ENCODE measurements at places on chromosomes 1 and 21.

- DNase-seq, result no peak
These were observed 267.6 kb upstream of the SGIP1 start for GRCh38 chr1:66266350-66266749.

- no peak for DNase-seq
These were observed 10.8 kb upstream of the CSF3R start for GRCh38 chr1:36493524-36493923.

DNA sequence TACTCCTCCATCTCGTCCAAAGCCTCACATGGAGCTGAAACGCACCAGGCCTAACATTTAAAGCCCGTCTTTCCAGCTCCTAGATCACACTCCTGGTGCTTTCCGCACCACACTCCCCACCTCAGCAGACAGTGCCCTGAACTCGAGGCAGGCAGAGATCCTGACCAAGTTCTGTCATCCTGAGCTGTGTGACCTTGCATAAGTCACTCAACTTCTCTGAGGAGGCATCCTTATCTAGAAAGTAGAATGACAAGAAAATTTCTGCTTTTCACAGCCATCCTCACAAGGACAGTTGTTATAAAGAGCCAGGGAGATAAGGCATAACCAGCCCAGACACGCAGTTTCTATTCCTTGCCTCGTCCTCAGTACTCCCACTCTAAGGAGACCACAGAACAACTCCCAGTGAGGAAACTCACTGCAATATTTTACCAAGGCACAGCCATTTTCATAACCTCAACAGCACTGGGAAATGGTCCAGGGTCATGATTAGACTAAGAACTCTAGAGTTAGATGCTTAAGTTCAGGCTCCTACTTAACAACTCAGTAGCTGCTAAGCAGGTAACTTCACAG, 3.1 kb downstream of the LRP8 start:
- no peak for DNase-seq

- no peak for DNase-seq
These were observed 139.2 kb upstream of the COL11A1 start for GRCh38 chr1:103247517-103247916.

- DNase-seq, result no peak
These were observed 8.7 kb downstream of the IFNLR1 start for GRCh38 chr1:24178407-24178806.

- DNase-seq, result no peak
These were observed 138.6 kb upstream of the EDN2 start for GRCh38 chr1:41622859-41623732.

GRCh38 chr1:246577082-246577719, 10.9 kb downstream of the CNST start:
- DNase-seq, result no peak

GRCh38 chr1:31632649-31633048, 12.0 kb downstream of the PEF1 start:
- no peak for DNase-seq

DNA sequence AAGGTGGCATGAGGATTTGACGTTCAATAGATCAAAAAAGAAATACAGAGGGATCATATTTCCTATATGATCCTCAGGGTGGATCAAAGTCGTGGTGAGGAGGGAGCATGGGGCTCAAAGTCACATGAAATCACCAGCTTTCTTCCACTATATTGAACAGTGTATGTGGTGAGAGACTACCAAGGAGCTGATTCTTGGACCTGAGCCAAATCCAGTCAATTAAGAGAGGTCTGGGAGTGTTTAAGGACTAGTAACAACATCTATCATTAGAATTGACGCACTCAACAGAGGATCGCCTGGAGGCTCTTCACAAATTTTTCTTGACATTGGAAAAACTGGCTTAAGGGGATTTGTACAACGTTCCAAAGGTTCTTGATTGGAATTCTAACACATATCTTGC, 267.7 kb upstream of the PROX1 start:
- no peak for DNase-seq

- no peak for DNase-seq
These were observed 54.5 kb upstream of the RAP1A start for GRCh38 chr1:111565079-111565478.

GRCh38 chr1:236638945-236639344, 34.6 kb upstream of the HEATR1 start:
- no peak for DNase-seq

DNA sequence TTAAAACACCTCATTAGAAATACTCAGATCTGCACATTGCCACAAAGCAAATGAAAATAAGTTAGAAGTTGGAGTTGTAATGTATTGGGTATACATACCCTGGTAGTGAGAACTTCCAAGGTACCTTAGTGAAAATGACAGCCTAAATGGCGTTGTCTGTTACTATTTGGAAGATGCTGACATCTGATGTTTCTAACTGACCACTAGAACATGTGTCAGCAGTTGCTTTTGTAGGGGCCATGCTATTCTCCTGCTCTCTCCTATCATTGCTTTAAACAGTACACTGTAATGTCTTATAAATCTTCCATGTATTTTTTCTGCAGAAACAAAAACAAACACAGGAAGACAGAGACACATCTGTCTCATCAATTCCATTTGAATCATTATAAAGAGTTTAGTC, 40.1 kb downstream of the LAMC1 start:
- no peak for DNase-seq

DNA sequence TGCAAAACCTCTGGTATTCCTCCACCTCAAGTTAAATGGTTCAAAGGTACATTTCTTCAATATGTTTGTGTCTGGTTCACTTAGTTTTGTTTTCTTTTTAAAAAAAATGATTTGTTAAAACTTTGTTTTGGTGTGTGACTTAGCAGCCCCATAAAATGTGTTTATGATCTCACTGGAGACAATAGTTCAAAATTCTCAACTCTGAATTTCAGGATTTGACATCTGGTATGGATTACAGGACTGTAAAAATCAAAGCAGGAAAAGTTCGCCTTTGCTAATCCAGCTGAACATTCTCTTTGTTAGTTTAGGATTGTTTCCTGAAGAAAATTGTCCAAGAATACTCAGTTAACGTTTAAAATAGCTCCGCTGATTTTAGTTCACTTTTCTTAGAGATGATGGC, 231.7 kb downstream of the HMCN1 start:
- DNase-seq, result no peak

DNA sequence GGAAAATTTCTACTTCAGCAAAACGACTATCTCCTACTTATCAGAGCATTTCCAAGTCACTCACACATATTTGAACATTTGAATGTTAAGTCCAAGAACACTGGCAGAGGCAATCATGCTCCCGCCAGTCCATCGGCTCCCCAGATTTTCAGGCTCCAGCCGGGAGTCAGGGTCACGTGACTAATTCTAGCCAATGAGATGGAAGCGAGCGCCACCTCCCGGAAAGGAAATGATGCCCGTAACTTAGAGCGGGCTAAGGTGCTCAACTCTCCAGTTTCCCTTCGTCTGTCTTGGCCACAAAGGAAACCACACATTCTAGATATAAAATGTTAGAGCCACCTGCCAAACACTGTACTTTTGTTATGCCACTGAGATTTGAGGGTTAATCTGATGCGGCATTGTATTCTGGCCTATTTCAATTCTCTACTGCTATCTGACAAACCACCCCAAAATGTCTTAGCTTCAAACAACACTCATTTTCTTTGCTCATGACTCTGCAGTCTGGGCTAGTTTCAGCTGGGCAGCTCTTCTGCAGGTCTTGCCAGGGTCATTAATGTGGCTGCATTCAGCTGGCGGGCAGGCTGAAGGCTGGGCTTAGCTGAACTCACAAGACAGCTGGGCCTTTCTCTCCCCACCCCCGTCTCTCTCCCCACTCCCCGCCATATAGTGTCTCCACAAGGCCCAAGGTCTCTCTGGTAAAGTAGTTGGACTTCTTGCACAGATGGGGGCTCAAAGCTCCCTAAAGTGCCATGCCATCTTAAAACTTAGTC, 16.5 kb upstream of the LHX4 start:
- no peak for DNase-seq

GRCh38 chr1:32063261-32063681, 9.5 kb upstream of the TMEM39B start:
- DNase-seq, result no peak

GRCh38 chr1:71625004-71625403, 544.2 kb upstream of the ZRANB2 start:
- no peak for DNase-seq

- DNase-seq, result no peak
These were observed 85.5 kb downstream of the CLIC4 start for GRCh38 chr1:24830680-24831272.

- DNase-seq, result no peak
These were observed 44.3 kb downstream of the TMEM51 start for GRCh38 chr1:15197591-15198447.

DNA sequence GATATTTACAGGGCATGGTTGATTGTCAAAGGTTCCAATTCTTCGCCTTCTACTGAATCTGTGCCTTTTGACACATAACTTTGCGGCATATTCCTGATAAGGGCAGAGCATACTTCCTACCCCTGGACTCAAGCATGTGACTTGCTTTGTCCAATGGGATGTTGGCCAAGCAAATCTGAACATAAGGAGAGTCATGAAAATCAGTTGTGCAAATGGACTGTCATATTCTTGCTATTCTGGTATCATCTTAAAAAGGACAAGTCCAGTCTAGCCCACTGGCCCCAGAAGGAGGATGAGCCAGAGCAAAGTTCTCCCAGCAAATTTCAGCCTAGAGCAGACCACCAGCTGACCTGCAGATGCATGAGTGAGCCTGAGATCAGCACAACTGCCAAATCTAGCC, 41.0 kb upstream of the MUTYH start:
- no peak for DNase-seq

- no peak for DNase-seq
These were observed 177.9 kb downstream of the CLIC6 start for GRCh38 chr21:34846601-34847112.

GRCh38 chr1:87329526-87330056, 911 bp downstream of the LMO4 start:
- no peak for DNase-seq

- DNase-seq, result no peak
These were observed 105.6 kb upstream of the GCLM start for GRCh38 chr1:94014635-94015488.

- no peak for DNase-seq
These were observed 198.9 kb downstream of the HS2ST1 start for GRCh38 chr1:87113313-87113712.

- DNase-seq, result no peak
These were observed 54.6 kb downstream of the CDC7 start for GRCh38 chr1:91555074-91555730.

DNA sequence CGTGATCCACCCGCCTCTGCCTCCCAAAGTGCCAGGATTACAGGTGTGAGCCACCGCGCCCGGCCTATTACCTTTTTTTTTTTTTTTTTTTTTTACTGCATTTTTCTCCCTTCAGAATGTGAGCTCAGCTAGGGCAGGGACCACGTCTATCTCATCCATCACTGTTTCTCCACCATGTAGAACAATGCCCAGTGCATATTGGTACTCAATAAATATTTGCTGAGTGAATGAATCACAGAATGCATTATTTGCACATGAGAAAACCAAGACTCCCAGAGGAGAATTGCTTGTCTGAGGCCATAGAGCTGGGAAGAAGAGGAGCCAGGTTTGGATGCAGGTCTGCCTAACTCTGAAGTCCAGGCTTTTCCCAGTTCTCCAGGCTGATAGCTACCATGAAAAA, 8.2 kb upstream of the SLC9A1 start:
- DNase-seq, result no peak

DNA sequence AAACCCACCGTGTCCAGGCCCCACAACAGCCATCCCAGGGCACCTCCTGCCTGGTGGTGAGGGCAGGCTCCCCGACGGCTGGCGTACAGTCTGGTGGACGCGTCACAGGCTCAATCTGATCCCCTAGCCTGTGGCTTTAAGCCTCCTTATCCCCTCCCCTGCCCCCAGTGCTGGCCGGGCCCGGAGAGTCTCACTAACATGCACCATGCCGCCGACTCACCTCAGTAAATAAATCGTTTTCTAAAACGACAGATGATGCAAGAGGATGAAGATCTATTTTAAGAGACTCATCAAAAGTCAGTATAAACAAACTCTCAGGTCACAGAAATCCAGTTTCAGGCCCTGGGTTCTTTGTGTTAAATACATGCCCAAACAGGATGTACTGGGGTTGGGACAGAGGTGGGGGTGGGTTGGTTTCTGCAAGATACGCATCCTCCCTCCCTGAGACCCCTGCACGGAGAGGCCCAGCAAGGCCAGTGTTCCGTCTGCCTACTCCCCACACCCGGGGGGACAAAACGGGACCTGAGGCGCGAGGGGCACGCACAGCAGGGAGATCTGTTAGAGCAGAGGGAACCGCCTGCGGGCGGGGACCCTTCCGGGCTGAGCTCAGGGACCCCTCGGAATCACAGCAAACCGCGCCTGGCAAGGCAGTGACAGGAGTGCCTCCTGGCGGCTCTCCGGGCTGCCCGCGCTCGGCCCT, 3.1 kb downstream of the PANK4 start:
- DNase-seq, result no peak

- DNase-seq, result no peak
These were observed 511 bp downstream of the ZNF683 start for GRCh38 chr1:26372039-26372438.

DNA sequence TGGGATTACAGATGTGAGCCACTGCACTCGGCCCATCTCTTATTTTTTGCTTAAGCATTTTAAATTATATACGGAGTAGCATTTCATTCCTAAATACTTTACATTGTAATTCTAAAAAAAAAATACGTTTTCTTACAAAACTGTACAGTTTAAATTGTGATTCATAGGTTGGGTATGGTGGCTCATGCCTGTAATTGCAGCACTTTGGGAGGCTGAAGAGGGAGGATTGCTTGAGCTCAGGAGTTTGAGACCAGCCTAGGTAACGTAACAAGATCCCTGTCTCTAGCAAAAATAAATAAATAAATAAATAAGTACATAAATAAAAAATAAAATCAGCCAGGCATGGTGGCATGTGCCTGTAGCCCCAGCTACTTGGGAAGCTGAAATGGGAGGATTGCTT, 24.6 kb downstream of the TBCE start:
- DNase-seq, result no peak

DNA sequence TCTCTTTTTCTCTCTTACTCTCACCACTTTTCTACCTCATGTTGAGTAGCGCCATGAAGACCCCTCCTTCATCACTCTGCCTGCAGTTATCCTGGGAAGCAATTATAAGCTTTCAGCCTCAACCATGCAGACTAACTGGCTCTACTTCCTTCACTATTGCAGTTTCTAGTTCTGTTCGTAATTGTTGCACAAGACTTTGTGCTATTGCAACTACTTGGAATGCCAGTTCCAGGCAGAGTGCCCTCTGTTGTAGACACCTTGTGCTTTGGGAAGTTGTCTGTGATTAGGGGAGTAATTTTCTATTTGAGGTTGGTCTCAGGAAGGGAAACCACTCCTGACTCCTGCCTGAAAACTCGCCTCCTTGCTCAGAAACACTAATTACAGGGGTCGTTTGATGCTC, 19.4 kb downstream of the PGM1 start:
- DNase-seq, result no peak

- DNase-seq, result no peak
These were observed 50.9 kb upstream of the ARHGEF16 start for GRCh38 chr1:3403388-3404231.
